ENCODE measurements at places on chromosomes 2 and 18.

DNA sequence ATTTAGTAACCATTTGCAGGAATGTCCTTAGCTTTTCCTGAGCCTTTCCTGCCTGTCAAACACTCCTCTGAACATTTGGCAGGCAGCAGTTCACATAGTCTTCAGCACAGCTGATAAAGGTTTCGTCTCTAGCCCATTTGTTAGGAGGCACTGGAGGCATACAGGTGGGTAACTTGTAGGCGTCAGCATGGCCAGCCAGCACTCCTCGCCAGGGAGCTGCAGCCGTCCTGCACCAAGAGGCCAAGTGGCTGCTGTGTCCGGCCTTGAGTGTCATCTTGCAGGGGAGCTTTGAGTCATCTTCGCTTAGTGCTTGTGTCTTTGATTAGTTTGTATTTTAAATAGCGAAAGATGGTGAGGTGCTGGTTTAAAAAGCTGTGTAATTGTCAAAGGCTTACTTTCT lies 120.3 kb upstream of the NFATC1 start:
- DNase-seq = no peak

GRCh38 chr2:209686448-209686847 lies 85.2 kb upstream of the UNC80 start:
- no peak for DNase-seq

DNA sequence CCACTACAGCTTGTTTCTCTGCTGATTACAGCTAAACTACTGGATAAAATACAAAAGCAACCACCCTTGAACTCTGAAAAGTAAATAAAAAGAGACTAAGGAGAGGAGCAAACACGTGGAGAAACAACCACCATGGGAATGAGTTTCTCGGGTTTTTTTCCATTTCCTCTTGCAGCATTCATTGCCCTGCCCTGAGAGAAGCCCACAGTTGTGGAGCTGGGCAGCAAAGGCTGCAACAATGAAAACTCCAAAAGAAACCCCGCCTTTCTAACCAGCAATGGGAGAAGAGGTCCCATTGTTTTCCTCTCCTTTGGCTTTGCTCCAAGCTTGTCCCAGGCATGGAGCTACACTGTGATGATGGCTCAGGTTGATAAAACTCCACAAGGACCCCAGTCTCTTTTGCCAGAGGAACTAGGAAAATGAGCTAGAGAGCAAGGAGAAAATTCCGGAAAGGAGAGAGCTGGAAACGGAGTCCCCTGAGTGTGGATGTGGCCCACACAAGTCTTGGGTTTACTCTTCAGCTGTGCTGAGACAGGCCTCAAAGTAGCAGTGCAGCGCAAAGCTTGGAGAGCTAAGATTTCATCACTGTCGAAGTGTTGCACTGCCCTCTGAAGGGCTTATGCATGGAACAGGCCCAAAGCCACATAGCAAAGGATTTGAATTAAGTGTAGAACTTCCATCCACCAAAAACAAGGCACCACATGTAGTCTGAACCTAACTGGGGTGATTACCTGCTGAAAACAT lies 20.9 kb downstream of the NAPG start:
- no peak for DNase-seq

DNA sequence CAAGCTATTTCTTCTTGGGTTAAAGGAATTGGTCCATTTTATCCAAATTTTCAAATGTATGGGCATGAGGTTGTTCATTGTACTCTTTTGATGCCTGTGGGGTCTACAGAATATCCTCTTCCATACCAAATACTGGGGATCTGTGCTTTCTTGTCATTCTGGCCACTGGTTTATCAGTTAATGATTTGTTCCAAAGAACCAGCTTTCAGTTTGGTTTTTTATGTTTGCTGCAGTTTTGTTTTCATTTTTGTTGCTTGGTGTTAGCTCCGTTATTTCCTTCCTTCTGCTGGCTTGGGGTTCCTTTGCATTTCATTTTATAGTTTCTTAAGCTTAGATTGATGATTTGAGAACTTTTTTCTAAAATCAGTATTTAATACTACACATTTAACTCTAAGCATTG lies 45.5 kb downstream of the SLC66A2 start:
- DNase-seq = no peak

- DNase-seq = no peak
Observed at GRCh38 chr2:144642856-144643255, 122.9 kb upstream of the ZEB2 start.

GRCh38 chr2:157386247-157386646 lies 57.6 kb downstream of the CYTIP start:
- DNase-seq = no peak

DNA sequence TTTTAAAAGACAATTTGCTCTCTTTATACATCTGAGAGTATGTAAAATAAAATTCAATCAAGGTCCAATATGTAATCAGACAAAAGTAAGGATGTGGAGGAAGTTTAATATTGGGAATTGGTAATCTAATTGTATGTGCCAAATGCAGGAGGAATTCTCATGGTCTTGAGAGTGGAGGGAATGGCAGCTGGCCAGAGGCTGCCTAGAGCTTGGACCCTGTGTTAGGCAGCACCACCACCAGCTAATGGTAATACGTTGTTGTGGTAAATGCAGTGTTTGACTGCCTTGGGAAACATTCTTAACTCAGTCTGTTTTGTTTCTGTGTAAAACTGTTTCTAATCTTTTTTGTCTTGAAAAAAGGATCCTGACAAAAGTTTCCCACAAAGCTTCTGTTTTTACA lies 30.0 kb downstream of the GALNT1 start:
- no peak for DNase-seq
